Pulmonary artery endothelial cell (primary cell): ENCODE measurements at places on chromosomes 1 and 21. TPM values are rescaled to one million over a fixed set of nuclear protein-coding genes. Genes with fewer than 3 reads are reported as not detected.

The OR2L13 gene
- not detected in 2 replicates for total RNA-seq

The MSTO1 gene
- 22.4 and 32.8 TPM in 2 replicates for total RNA-seq

The TFF2 gene
- total RNA-seq = not detected in 2 replicates

The C1orf105 gene
- total RNA-seq = not detected in 2 replicates

DNA sequence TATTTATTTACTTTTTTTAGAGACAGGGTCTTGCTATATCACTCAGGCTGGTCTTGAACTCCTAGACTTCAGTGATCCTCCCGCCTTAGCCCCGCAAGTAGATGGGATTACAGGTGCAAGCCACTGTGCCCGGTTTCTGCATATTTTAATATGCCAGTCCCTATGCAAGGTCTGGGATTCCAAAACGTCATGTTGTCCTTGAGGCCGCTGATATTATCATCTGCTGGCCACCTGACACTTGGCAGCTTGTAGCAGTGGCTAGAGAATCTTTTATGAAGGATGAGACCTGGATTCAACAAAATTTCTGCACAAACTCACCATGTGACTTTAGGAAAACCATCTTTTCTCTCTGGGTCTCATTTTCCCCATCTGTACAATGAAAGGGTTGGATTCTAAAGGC lies 32.9 kb upstream of the OSBPL9 start:
- DNase-seq = no peak

- DNase-seq = no peak
Measured at GRCh38 chr1:12433323-12434053, 184.5 kb downstream of the DHRS3 start.

GRCh38 chr1:53467391-53467790 lies 8.2 kb downstream of the DMRTB1 start:
- no peak for DNase-seq

- no peak for DNase-seq
Measured at GRCh38 chr1:1150100-1150499, 23.6 kb upstream of the TTLL10 start.

DNA sequence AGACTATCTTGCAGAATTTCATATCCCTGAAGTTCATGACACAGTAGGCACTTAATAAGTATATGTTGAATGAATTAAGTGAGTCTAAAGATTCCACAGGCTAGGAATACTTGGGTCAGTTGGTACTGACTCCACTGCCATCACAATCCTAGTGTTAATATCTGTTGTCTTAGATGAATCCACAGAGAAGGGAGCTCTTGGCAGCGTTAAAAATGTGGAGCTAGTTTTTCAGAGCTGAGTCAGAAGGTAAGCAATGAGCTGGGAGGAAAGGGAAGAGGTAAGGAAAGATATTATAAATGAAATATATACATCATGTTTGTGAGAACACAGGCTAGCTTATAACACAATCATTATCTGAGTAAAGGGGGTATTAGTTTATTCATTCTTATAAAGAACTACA lies 21.8 kb upstream of the GORAB start:
- no peak for DNase-seq

DNA sequence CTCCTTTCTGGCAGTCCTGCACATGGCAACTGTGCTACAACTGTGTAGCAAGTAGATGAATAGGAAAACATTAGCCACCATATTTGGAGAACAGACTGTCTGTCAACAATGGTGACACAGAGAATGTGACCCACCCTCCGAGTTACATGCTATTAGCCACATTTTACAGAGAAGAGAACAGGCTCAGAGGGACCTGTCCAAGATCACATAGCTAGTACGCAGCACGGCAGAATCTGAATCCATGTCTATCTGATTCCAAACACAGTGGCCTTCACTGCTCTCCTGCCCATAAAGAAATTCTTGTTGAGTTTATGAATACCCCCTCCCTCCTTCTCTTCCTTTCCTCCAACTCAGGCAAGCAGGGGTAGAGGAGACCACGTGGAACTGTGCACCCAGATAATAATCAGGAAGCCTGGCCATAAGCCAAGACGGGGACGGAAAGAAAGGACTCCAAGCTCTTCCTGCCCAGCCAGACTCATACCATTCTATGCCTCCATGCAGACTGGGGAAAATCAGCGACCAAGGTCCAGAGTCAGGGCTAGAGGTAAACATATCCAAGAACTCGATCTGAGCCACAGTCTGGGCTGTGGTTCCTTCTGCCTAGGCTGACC lies 78.8 kb downstream of the TRABD2B start:
- no peak for DNase-seq

GRCh38 chr1:112852276-112852675 lies 103.7 kb downstream of the SLC16A1 start:
- DNase-seq = no peak

GRCh38 chr21:45467221-45467779 lies 62.3 kb downstream of the COL18A1 start:
- DNase-seq = no peak

GRCh38 chr1:218299416-218299815 lies 14.3 kb downstream of the RRP15 start:
- no peak for DNase-seq

DNA sequence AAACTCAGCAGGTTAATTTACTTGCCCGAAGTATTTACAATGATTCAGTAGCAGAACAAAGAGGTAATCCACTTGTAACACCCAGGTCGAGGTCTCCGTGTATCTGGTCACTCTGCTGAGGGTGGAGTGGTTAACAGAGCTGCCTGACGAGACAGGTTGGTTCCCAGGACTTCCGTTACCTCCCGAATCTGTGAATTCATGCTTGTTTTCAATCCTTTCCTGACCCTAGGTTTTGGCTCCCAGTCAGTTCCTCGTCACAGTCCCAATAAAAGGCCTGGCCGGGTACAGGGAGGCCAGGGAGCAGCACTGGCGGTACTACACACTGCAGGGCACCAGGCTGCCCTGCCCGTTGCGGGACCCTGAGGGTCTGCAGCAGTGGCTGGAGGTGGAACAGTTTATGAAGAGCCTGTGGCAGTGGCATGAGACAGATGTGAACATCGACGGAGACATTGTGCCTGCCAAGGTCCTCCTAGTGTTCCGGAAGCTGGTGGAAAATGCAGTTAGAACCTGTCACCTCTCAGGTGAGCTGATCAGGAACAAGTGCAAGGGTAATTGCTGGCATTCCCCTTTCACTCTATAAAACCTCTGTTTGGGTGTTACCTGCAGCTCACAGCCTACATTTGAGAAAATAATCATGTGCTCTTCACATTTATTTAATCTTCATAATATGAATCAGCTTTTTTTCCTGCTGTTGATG lies 12.8 kb downstream of the MAB21L3 start:
- DNase-seq = no peak
